RPMI7951 (cell line): ENCODE measurements at places on chromosomes 2 and 18. TPM values are rescaled to one million over a fixed set of nuclear protein-coding genes. Genes with fewer than 3 reads are reported as not detected.

Gene SFT2D3
- total RNA-seq, result 8.5 and 9.3 TPM in 2 replicates

Gene GPAT2
- total RNA-seq, result not detected in 2 replicates

Gene SRD5A2
- not detected in 2 replicates for total RNA-seq

Gene HDLBP
- total RNA-seq, result 403 and 467 TPM in 2 replicates

Gene CCNT2
- 21.6 and 25.6 TPM in 2 replicates for total RNA-seq

Gene LRRC30
- not detected in 2 replicates for total RNA-seq

Gene GDF7
- total RNA-seq, result not detected in 2 replicates

Gene RHOB
- total RNA-seq, result 33.5 and 35.8 TPM in 2 replicates

Gene C2orf15
- 0.24 TPM in 1 of 2 replicates, not detected in the other for total RNA-seq

GRCh38 chr2:45343251-45344017 is 267.6 kb downstream of the SRBD1 start:
- peak; percentile 88 for DNase-seq

- DNase-seq, result no peak
Measured at GRCh38 chr18:54622084-54622483, 31.0 kb downstream of the DYNAP start.

DNA sequence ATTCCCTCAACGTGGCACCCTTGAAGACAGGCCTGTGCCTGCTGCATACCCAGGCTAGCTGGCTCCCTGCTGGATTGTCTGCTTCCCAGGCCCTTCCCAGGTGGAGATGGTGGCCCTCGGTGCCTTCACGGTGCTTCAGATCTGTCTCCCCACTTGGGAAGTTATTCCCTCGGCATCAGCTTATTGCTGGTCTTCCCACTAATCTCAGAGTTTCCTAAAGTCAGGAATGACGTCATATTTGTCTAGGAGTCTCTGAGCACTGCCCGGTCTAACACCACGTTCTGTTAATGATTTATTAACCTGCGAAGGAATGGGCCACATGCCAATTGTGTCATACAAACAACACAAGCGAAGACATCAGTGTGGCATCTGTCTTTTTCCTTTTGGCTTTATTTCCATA is 269.8 kb upstream of the ID2 start:
- DNase-seq, result no peak

DNA sequence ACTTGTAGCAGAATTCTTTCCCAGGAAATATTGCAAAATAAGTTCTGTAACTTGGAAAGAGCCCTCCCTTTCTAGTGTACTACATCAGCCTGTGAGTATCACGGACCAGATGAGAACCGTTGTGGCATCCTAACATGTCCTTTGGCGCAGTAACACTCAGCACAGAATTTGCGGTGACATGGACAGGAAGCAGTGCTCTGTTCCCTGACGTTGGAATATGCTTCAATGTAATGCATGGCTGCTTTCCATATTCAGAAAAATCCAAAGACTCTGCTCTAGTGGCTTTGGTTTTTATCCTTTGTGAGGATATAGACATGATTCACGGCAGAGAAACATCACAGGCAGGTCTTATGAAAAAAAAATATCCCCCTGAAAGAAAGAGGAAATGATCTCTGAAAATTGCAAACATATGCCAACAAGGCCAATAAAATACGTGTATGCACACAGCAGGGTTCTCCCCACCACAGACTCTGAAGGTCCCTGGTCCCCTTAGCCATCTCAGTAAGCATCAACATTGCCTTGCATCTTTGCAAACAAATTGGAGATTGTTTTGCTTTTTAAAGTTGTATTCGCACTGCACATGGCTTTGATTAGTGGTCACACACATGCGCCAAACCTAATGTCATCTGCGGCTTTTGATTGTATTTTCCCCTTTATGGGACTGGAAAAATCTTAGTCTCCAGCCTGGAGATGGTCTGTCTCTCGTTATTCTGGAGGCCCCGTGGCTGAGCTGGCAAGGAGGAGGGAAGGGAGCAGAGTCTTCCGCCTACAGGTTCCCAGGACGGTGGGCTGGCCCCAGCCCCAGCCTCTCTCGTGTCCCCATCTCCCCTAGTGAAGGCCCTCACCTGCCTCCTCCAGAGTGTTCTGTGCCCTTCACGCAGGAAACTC is 122.9 kb downstream of the COPS8 start:
- DNase-seq, result peak; percentile 85

DNA sequence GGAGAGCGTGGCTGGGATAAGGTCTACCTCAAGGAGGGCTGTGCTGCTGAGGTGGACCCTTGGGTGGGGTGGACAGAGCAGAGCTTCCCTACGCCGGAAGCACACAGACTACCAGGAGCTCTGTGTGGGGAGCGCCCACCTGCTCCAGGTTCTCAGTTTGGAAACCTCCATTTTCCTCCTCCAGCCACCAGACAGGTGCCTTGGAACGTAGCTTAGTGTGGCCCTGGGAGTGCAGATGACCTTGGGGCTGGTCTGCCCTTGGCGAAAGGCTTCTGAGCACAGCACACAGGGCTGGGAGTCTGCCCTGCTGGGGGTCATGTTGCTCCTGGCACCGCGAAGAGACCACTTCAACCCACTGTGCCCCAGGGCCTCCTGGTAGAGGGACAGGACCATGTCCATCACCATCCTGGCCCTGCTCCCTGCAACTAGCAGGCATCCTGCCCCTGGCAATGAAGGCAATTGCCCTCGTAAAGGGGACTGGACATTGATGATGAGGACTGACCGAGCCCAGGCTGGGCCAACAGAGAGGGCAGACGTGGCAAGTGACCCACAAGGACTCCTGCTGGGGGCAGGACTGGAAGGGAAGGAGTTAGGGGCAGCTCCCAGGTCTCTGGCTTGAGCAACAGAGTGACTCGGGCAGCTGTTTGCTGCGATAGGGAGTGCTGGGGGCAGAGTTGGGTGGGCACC is 214.7 kb downstream of the CYP26B1 start:
- DNase-seq, result no peak

GRCh38 chr2:36452260-36452659 is 96.7 kb downstream of the CRIM1 start:
- no peak for DNase-seq

GRCh38 chr2:47265751-47266231 is 110.7 kb upstream of the STPG4 start:
- peak; percentile 34 for DNase-seq

GRCh38 chr2:42788882-42789281 is 3.5 kb downstream of the HAAO start:
- no peak for DNase-seq

GRCh38 chr2:62364791-62365528 is 141.0 kb downstream of the TMEM17 start:
- DNase-seq, result no peak

DNA sequence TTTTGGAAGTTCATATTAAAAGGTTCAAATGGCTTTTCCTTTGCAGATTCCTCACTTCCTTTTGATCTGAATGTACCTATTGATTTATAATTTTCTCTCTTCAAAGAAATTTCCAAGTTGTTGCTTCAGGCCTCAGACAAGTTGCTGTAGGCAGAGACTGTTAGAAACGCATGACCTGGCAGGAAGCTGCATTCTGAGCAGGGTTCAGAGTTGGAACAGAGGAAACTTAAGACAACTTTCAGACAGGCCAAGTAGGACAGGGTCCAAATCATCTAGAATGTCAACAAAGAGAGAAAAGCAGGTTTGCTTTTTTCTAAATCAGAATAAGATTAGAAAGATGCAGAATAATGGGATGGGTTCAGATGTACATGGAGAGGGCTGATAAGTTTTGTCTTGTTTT is 416.3 kb downstream of the LRP1B start:
- DNase-seq, result no peak

GRCh38 chr2:18860179-18860578 is 270.8 kb upstream of the NT5C1B start:
- DNase-seq, result no peak

GRCh38 chr2:179981085-179981484 is 26.0 kb downstream of the CWC22 start:
- no peak for DNase-seq

DNA sequence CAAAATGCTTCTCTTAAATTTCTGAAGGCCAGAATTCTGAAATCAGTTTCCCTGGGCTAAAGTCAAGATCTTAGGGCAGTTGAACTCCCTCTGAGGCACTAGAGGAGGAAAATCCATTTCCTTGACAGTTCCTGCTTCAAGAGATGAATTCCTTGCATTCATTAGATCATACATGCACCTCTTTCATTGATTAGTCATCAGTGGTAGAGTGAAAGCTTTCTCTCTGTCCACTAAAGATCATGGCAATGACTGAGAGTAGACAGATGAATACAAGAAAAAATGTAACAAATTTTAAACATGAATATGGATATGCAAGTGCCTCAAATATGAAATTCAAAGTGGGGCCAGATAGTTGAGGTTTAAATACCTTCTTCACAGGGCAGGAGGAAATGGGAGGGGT is 693.4 kb upstream of the TMEFF2 start:
- no peak for DNase-seq

- no peak for DNase-seq
Measured at GRCh38 chr2:194004590-194005206, 1652.3 kb upstream of the SLC39A10 start.

DNA sequence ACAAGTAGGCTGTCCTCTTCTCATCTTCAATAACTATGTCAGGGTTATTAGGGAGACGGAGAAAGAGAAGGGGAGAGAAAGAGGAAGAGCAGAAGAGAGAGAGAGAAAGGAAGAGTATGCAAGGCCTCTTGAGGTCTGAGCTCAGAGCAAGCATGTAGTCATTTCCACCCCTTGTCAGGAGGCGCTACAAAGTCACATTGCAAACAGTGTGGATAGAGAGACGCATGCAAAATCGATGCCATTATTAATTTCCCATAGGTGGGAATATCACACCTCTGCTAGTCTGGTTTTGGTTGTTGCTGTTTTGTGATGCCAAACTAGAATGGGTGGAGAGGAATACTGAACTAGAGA is 24.2 kb upstream of the SERPINE2 start:
- DNase-seq, result no peak

DNA sequence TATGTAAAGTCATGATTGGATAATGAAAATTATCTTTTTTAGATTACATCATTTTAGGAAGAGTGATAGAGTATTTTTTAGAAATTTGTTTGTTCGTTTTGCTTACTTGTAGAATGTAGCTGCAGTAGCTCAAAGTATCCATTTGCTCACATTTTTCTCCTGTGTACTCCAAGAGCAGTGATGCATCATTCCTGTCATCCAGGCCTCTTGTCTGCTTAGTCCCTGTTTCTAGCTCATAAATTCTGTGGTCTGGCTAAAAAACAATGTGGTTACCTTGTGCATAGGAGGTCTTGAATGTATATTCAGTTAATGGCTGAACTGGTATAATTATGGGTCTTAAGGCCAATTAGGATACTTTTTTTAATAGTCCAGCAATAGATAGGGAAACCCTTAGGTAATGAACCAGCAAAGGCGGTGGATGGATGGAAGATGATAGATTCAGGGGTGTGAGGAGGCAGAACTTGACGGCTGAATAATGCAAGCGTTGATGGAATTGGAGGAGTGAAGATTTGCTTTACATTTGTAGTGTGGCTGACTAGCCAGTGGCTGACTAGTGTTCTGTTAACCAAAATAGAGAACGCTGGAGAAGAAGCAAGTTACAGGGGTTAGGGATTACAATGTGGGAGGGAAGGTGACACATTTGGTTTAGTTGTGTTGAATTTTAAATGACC is 145.0 kb downstream of the ZNF407 start:
- DNase-seq, result peak; percentile 12

DNA sequence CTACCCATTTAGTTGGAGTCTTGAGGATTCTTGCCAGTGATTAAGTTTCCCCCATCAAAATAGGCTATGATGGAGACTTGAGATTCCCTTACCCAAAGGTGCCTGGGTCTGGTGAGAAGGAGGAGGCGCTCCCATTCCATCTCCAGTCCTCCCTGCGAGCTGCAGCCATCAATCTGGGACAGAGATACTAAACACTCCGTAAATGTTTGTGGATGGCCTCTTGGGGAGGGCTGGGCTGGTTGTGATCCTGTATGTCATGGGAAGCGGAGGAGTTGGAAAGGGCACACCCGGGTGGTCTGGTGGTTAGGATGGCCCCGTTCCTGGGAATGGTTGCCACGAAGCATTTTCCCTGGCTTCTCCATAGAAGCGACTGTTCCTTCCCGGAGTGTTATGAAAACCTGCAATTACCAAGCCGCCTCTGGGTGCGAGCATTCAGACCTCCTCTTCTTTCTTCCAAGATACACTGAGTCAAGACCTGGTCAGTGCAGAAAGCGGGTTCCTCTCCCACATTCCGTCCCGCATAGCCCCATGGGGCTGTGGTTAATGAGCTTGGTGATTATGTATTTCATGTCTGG is 196.9 kb downstream of the CTIF start:
- no peak for DNase-seq

- DNase-seq, result peak; percentile 98
Measured at GRCh38 chr2:19073522-19073921, 284.9 kb downstream of the OSR1 start.
